GM19239 (cell line): ENCODE measurements at places on chromosomes 5 and 9.

DNA sequence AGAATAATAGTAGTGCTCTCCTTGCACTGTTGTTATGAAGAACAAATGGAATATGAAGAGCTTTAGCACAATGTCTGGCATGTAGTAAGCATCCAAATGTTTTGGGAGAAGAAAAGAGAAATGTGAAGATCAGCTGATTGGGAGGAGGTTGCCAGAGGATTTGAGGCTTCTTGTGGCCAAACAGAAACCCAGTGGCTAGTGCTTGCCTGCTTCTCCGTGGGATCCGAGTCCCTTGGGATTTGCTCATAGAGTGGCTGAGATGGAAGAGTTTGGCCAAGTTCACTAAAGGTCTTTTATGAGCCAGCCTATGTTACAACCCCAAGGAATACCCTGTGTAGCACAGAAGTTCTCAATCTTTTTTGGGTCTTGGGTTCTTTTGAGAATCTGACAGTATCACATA, 86.0 kb downstream of the ANGPTL2 start:
- no peak for DNase-seq

DNA sequence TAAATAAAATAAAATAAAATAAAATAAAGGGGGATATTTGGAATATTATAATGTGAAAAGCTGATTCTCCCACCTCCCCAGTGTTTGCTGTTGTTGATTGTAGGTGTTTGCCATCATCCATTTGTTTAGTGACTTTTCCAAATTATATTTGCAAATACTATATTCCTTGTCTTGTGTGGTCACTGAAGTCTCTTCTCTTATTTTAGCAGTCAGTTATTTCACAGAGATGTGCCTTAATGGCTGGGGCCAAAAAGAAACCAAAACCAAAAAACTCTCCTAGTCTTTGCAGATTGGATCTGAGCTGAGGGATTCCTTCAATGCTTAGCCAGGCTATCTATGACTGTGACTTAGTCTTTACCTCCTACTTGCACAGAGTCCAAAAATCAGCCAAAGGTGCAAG, 70.9 kb upstream of the ZNF169 start:
- no peak for DNase-seq

DNA sequence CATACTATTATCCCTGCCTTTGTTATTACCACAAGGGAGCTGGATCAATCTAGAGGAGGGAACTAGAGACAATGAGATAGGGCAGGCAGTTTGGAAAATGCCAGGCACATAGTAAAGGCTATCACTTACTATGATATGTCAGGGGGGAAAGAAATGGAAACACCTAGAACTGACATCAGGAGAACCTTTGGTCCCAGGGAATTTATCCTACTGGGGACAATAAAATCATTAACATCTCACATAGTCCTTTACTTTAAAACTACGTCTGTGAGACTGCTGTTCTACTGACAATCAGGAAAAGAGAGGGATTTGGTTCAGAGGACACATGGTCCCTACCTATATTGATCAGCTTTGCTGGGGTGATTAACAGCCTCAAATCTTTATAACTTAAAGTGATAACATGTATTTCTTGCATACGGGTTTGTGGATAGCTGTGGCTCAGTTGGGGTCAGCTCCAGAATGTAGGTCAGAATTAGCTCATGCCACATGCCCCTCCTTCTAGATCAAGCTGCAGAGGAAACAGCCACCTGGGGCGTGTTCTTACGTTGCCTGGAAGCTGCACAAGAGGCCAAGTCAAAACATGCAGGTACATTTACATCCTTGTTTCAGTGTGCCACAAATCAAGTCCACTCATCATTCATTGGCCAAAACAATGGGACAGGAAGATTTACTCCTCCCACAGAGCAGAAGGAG, 43.9 kb upstream of the ALDOB start:
- DNase-seq = no peak

GRCh38 chr5:149388498-149389190, 9.6 kb upstream of the IL17B start:
- DNase-seq = no peak

GRCh38 chr5:93249651-93250289, 331.2 kb downstream of the NR2F1-AS1 start:
- DNase-seq = no peak

DNA sequence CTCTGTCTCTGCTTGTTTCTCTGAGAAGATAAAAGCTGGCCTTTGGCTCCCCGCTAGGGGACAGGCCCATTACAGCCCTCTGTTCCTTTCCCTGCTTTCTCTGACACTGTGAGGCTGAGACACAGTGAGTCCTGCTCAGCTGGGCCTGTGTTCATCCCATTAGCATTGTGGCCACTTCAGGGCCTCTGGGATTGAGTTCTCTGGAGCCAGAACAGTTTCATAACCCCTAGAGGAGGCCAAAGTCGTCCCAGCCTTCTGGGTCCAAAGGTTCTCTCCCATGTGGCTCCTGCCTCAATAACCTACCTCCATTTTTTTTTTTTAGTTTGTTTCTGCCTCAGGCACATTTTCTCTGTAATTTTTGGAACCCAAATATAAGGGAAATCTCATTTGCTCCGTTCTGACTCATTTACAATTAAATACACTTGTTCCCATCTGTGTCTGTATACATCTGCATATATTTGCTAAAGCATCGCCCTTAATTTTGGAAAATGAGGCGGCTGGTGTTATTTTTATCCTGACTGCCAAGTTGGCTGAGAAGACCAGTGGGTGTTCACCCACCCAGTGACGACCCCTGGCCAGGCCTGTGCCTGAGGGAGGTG, 27.3 kb upstream of the CTNNA1 start:
- no peak for DNase-seq

DNA sequence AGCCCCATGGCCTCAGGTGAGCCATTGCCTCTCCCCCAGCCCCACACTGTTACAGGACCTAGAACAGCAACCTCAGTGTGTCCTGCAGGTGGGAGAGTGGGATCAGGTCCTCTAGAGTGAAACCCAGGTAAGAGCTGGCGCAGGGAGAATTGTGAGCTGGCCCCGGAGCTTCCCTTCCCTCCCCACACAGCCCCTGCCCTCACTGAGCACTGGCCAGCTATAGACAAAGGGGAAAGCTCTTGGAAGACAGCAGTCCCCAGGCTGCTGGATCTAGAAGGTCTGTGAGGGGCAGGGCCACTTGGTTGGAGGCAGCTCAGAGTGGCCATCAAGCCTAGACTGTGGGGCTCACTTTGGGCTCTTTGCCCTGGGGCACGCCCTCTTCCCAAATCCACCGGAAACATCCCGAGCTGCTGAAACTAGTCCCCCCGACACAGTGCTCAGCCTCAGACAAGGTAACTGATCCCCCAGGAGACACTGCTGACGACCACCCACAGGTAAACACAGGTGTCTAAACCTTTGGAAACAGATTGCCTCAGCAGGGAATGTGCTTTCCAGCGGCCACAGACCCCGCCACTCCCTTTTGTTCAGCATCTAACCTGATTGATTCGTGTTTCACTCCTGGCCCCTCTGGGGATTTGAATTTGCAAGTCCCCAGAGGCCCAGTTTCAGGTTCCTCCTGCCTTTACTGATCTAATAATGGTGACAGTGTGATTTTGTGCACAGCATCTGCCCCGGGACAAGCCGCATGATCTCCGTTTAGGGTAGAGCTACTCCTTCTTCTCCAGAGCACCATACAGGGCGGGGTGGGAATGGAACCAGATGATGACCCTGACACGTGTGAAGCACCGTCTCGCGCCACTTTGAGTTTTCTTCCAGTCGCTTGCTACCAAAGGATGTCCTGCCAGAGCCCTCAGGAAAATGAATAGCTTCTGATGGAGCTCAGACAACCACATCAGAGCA, 42.2 kb upstream of the ADAMTS2 start:
- no peak for DNase-seq

GRCh38 chr5:139426203-139426885, 13.0 kb downstream of the DNAJC18 start:
- DNase-seq = no peak

GRCh38 chr5:157327771-157328170, 61.8 kb downstream of the CYFIP2 start:
- no peak for DNase-seq

- DNase-seq = no peak
These were observed 210.5 kb downstream of the NXNL2 start for GRCh38 chr9:88745276-88746001.

DNA sequence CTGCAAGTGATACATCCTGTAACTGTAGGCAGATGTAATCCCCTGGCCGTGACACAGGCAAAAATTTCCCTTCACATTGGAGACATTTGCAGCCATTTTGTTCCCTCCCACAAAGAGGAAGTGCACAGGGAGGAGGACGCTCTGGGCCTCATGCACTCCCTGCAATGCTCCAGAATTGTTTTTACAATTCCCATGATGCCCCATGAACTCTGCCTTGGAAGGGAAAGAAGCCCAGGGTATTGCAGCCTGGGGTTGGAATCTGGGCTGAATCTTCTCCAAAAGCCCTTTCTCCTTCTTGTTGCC, 491.7 kb downstream of the CCDC171 start:
- no peak for DNase-seq

DNA sequence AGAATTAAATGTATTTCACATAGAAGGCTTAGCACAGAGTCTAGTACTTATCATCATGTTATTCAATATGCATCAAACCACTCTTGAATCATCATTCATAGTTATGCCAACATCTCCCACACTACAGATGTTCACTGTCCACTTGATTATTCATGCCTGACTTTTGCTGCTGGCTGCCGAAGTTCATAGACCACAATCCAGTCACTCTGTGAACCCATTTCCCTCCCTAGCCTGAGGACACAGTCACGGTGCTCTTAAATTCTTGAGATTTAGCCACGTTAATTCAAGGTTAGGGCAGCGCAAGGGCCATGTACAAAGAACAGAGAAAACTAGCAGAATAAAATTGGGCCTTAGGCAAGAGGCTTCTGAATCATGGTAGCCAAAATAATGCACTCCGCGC, 32.4 kb downstream of the ABCA1 start:
- DNase-seq = no peak

DNA sequence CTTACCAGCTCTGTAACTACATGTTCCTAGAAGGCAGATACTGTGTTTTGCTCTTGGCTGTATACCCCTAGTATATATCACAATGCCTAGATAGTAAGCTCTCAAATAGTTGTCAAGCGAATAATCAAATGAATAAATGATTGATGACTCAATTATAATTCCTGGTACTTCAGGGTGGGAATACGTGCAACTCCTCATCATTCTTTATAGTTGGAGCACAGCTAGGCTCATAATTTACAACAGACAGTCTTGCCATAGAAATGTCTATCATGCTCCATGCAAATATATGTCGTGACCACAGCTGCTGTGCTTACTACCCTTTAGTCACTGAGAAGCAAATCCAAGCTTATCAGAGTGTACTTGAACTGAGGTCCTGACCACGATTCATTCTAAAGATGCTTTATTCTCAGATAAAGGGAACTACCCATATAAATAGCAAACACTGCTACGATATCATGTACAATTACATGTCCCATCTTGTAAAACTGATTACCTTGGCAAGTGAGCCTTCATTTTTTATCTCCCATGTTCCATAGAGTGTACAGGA, 52.1 kb downstream of the STRBP start:
- DNase-seq = no peak

DNA sequence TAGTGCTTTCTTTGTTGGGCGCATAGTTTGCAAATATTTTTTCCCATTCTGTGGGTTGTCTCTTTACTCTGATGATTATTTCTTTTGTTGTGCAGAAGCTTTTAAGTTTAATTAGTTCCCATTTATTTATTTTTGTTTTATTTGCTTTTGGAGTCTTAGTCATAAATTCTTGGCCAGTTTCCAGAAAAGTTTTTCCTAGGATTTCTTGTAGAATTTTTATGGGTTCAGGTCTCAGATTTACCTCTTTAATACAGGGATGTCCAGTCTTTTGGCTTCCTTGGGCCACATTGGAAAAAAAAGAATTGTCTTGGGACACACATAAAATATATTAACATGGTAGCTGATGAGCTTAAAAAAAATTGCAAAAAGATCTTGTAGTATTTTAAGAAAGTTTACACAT, 122.0 kb downstream of the WDR70 start:
- DNase-seq = no peak

GRCh38 chr5:19987612-19988361, at the start of gene CDH18:
Gene CDH18, minus strand, starts transcription at chr5:19988200. Its CDS starts 149,214 bp downstream, at chr5:19838986.
- DNase-seq = no peak

DNA sequence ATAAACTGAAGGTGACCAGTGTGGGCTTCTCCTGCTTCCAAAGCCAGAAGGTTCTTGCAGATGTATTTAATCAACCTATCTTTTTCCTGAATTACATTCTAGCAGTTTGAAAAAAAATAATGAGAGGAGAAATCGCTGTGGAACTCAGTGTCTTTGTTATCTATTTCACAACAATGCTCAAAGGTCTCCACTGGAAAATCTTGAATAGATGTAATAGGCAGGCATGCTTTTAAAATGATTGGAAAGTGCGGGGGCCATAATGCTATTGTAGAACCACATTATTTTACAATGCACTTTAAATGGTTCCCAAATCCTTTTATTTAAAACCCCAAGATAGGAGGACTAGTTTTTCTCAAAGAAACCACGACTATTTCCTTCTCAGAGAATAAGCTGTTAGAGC, 23.3 kb downstream of the ENC1 start:
- DNase-seq = no peak

GRCh38 chr5:159878988-159879471, 37.3 kb upstream of the ADRA1B start:
- no peak for DNase-seq

DNA sequence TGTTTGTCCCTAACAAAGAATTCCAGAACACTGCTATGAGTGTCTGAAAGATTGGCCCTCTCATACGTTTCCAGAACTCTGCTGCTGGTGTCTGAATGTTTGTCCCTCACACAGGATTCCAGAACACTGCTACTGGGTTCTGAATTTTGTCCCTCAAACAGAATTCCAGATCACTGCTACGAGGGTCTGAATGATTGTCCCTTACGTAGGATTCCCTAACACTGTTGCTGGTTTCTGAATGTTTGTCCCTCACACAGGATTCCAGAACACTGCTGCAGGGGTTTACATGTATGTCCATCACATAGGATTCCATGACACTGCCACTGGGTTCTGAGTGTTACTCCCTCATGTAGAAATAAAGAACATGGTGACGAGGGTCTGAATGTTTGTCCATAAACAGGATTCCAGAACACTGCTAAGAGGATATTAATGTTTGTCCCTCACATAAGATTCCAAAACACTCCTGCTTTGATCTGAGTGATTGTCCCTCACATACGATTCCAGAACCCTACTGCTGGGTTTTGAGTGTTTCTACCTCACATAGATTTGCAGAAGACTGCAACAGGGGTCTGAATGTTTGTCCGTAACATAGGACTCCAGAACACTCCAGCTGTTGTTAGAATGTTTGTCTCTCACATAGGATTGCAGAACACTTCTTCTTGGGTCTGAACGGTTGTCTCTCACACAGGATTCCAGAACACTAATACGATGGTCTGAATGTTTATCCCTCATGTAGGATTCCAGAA, 214.4 kb downstream of the FOXD4L6 start:
- no peak for DNase-seq

DNA sequence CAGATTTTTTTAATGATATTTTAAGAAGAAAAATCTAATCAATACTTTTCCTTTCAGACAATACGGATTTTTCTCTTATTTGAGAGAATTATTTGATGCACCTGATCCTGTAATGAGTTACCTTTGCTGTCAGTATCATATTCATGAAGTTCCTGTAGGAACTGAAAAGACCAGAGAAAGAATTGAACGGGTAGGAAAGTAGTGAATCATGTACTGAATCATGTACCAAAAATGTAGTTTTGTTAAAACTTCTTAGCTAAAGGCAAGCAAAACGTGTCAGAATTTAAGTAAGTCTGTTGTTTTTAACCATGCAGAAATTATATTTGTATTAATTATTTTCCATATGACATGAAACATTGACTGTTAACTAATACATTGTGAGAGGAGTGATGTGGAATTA, 56.6 kb downstream of the SMC5 start:
- no peak for DNase-seq
